ENCODE measurements at places on chromosomes 16 and 17. TPM values are rescaled to one million over a fixed set of nuclear protein-coding genes. Genes with fewer than 3 reads are reported as not detected.

VAT1L gene
- total RNA-seq = 0.11 TPM

KRT32 gene
- not detected for total RNA-seq

GRCh38 chr16:47359478-47359877 lies 101.4 kb downstream of the ITFG1 start:
- DNase-seq = no peak

GRCh38 chr16:1153480-1154160 lies 714 bp downstream of the CACNA1H start:
- no peak for DNase-seq

DNA sequence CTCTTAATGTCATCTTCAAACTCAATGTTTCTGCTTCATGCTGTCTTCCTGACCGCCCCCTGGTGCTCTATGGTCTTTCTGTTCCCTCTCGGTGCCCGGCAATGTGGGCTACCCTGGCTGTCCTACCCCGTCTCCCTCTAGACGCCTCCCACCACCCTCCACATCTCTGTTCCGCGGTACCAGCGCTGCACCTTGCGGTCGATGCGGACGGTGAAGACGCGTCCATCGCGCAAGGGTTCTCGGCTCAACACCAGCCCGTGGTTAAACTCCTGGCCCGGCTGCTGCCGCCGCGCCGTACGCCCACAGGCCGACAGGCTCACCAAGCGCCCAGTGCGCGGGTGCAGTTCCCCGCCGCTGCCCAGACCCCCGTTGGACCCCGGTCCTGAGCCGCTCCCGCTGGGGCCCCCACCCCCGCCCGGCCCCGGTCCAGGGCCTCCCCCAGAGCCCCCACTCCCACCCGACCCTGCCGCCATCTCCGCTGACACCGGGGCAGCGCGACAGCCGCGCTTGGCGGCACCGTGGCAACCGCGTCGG lies at the start of gene NEURL4:
TSS of gene NEURL4 (minus strand) at position 496 of the 534 bp plus-strand sequence. CDS start at position 473, 23 bp downstream.
- no peak for DNase-seq

GRCh38 chr17:76630151-76630550 lies 13.4 kb downstream of the ST6GALNAC1 start:
- no peak for DNase-seq
